ENCODE measurements at places on chromosomes 3 and 15.

DNA sequence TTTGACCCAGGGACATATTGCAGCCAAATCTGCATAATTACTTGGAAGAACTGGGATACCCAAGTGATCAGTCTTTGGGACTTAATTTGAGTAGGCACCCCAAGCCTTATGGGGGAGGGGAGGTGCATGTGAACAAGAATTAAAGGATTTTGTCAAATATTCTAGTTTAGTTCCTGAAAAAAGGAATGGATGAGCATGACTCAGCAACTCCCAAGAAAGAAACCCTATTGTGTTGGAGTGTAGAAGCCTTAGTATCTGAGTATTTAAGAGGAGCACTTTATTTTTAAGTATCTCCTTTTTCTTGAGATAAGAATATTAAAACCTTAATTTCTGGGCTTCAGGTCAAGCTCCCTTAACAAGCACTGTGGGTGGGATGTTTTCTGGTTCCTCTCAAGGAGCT, 222.4 kb downstream of the CD47 start:
- no peak for DNase-seq

DNA sequence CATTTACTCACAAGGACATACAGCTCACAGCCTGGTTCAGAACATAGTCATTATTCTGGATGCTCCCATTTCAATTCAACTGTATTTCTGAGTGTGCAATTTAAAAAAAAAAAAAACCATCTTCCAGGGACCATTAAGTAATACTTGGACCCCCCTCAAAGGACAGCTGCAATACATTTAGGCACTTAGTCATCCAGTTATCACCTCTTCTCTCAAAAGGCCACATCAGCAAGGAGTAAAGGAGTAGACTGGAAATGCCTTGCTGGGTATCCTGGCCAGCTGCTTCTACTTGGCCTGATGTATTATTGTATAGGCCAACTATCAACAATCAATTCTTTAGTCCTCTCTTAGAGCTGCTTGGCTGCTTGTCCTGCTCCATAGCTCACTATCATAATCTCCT, 211.4 kb upstream of the SETMAR start:
- no peak for DNase-seq

DNA sequence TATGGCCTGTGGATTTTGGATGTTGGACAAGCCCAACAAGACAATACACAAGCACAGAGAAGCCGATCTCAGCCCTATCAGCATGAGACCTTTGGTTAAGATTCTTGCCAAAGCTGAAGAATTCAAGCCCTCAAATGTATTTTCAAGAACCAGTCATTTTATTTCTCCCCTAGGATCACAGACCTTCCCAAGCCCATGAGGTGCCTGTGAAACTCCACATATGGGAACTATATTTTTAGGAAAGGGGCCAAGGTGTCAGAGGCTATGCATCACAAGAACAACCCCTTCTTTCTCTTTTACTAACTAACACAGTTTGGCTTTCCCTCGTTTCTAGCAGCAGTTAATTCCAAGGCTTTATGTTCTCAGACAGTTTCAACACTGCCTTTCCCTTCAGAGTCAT, 364.5 kb downstream of the MAGI1 start:
- no peak for DNase-seq

- no peak for DNase-seq
Observed at GRCh38 chr3:143158014-143158988, 38.7 kb downstream of the CHST2 start.

GRCh38 chr15:64792282-64792681, 16.9 kb upstream of the RBPMS2 start:
- DNase-seq = no peak
